ENCODE measurements at places on chromosomes 3 and 15. TPM values are rescaled to one million over a fixed set of nuclear protein-coding genes. Genes with fewer than 3 reads are reported as not detected.

Gene GXYLT2
- total RNA-seq = 29.0 TPM

Gene FBLN2
- 25.2 TPM for total RNA-seq

Gene NKIRAS1
- total RNA-seq = 9.7 TPM

Gene SHF
- total RNA-seq = 15.4 TPM

Gene ARL8B
- 54.6 TPM for total RNA-seq

Gene PRR20G
- not detected for total RNA-seq

Gene SCAANT1
- total RNA-seq = not detected

Gene TRH
- total RNA-seq = not detected

Gene CACNA2D3
- not detected for total RNA-seq

All from epithelial cell of alveolus of lung (primary cell).